ENCODE measurements at places on chromosomes 2 and 18.
A peak's percentile ranks its signal among the peaks of the same experiment; 100 is the strongest.

DNA sequence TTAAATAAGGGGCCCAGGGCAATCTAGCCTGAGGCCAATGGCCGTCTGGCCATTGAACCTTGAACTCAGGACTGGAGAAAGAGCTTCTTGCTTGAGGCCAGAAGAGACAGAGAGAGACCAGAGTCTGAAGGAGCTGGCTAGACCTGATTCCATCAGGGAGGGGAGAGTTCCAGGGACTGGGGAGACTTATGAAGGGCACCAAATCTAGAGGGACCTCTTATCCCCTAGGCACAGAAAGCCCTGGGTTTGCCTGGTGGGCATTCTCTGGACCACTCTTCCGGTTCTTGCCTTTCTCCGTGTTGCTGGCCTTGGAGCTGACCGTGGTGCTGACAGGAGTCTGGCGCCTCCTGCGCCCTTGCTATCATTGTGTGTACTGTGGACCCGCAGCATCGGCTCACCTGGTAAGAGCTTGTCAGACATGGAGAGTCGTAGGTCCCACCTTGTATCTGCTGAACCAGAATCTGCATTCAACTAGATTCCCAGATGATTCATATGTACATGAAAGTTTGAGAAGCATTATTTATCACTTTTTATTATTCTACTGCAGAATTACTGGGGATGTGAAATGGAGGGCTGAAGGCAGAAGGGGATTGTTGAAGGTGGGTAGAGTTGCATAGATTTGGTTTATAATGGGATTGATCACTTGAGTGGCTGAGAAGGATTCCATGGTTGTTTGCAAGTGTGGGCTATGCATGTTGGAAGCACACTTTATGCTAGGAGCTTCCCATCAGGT is 4.3 kb upstream of the TRPM8 start:
- DNase-seq = peak; percentile 86

GRCh38 chr2:26281226-26281625 is 36.5 kb downstream of the HADHB start:
- no peak for DNase-seq

DNA sequence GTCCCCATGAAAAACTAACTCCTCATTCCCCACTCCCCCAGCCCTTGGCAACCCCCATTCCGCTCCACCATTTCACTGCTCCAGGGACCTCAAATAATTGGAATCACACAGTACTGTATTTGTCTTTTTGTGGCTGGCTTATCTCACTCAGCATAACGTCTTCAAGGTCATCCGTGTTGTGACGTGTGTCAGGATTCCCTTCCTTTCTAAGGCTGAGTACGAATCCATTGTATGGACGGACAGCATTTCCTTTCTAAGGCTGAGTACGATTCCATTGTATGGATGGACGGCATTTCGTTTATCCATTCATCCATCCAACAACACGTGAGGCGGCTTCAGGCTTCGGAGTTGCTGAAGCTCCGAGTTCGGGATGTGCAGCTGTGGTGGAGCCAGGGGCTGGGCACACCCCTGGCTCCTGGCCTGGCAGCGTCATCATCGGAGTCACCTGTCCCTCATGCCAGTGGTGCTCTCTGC is 1.2 kb upstream of the ASB1 start:
- no peak for DNase-seq

DNA sequence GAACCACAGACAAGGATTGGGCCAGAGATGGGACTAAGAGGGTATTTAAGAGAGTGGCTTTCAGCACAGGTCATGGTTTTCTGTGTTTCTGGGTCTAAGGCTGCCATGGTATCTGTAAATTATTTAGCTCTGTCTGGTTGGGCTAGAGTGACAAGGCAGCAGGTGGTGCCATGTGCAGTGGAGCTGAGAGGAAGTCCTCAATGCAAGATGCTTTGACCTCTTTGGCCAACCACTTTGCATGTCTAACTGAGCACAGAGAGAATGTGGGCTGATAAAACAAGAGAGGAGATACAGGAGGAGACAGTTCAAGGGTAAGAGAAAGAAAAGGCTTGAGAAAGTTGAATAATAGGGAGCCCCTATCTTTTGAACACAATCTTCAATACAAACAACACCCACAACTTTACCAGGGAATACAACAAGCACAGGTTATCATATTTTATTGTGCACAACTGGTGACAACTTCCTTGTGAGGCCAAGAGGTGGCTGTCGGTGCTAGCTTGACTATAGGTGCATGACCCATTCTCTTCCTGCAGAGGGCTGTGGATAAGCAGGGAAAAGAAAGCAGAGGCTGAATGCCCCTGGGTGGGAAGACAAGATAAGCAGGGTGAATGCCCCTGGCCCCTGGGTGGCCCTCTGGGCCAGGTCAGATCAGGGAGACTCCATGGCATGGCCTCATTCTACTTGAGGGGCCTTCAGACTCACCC is 12.3 kb downstream of the FLACC1 start:
- DNase-seq = peak; percentile 35

GRCh38 chr2:67571785-67572718 is 174.9 kb downstream of the ETAA1 start:
- DNase-seq = no peak
